ENCODE measurements at places on chromosomes 5 and 9.

GRCh38 chr5:103260951-103261350 is 2.4 kb downstream of the MACIR start:
- DNase-seq = no peak

DNA sequence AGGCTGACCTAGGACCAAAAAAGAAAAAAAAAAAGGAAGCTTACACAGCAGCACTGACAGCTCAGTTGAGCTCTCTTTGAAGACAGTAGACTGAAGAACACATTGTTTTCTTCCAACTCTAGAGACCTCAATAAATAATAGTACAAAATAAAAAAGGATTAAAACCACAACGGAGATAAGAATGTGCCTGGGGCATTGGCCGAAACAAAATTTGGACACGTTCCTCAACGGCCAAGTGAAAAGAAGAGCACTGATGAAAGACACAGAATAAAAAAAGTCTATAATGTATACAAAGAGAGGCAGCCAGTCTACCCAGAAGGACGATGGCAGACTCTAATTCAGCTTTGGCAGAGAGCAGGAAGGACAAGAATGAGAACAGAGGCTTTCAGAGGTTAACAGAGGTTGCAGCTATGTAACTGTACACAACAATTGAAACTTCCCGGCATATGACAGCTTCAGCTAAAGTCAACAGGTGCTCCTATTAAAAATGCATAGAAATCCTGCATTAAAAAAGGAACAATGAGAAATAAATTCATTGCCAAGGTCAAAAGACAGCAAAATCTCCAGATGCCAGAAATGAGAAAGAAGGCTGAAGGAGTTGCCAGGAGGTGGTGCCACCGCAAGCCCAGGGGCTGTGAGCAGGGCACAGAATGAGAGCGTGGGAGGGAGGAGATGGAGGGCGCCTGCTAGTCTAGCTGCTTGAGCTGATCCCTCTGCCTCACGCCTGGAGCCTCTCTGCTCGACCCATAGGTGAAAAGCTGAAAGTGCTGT is 113.9 kb downstream of the DCP2 start:
- DNase-seq = no peak

- no peak for DNase-seq
Observed at GRCh38 chr5:93589152-93589828, 6.3 kb downstream of the NR2F1 start.

DNA sequence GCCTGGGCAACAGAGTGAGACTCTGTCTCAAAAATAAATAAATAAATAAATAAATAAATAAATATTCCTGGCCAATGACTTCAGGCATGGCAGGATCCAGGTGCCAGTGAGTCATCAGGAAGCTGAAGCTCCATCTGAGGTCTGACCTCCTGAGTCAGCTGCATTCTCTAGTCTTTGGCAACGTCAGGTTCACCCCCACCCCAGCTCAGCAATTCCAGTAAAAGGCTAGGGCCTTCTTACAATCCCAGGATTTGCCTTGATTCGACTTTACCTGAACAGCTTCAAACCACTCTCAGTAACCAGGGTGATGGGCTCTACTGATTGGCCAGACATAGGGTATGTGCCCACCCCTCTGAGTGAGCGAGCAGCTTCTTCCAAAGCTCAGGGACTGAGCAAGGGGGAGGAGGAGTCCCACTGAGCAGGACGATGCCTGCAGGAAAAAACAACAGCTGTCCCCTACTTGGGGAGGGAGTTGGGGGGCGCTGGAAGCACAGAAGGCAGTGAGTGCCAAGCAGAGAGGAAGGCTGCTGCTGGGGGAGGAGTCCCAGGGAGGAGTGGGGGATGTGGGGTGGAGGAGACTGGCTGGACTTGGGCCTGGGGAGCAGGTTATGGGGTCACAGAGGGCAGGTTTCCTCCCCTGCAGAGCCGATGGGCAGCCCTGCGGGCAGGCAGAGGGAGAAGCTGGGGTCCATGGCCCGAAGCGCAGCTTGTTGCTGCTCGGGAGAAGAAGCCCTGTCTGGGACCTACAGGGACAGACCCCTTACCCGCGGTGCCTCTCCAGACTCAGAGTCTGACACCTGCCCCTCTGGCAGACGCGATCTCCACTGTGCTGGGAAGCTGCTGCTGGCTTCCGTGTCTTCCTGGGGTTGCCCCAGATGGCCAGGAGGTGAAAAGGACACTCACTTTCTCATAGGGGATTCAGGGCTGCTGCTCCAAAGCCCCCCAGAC is 25.9 kb upstream of the UNC5A start:
- no peak for DNase-seq

GRCh38 chr5:9712506-9712905 is 82.4 kb upstream of the TAS2R1 start:
- no peak for DNase-seq
